Activated effector memory CD4-positive, alpha-beta T cell treated with Interleukin-2 at 50 U/mL for 16 hours (primary cell): ENCODE measurements at places on chromosomes 4 and X.

- no peak for DNase-seq
Measured at GRCh38 chr4:185346975-185347601, 48.6 kb downstream of the LRP2BP start.

- no peak for DNase-seq
Measured at GRCh38 chr4:109979920-109980717, 67.4 kb downstream of the EGF start.

- no peak for DNase-seq
Measured at GRCh38 chr4:2288051-2288541, 26.2 kb upstream of the MXD4 start.

GRCh38 chr4:48858130-48858529 lies 27.2 kb downstream of the OCIAD1 start:
- no peak for DNase-seq

DNA sequence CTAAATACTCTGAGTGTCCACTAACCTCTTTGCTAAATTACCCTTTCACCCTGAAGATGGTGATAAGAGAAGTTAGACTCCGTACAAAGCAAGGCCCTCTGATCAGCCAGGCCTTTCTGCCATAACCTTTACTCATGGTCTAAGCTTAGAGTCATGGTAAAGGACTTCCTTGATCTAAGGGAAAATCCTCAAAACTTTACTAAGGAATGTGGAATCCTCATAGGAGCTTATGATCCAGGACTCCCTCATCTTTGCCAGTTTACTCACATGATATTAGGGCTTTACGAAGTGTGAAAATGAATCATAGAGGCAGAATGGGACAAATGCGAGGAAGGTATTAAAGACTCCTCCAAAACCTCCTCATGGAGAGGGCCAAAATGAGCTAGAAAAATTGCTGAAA lies 7.9 kb upstream of the FAM13A start:
- no peak for DNase-seq
